ENCODE measurements at places on chromosomes 13 and 19.

DNA sequence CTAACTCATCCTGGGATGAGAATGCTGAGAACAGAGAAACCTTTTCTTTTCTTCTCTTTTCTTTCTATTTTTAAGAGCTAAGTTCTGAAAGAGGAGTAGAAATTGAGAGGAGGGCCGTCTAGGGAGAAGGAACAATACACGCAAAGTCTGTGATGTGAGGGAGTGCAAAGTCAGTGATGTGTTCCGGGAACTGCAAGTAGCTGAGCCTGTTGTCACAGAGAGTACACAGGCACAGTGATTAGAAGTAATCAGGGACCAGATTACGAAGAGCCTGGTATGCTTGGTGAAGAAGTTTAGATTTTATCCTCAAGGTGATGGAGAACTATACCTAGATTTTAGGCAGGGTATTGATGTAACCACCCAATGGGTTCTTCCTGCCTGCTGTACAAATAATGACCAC, 32.0 kb upstream of the CXCL17 start:
- no peaks in the 10 kb centered on the region for H3K36me3 ChIP-seq
- no peak for DNase-seq
- no peak overlapping the region for H3K27ac ChIP-seq
- no peaks in the 10 kb centered on the region for H3K4me1 ChIP-seq

DNA sequence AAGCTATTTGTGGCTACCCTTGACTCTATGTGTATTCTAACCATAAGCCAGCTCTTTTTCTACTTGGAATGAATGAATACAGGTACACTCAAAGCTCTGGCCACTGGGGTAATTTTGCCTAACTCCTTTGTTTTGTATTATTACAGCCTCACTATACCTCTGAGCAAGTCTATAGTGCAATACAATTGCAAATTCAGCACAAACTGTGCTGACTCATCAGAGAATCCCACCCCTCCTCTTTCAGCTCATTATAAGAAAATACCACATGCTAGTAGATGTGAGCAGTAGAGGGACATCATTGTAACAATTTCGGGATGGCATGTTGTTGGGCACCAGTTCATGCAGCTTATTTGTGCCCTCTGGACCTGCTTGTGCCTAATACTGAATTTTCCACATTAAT, 1382.2 kb downstream of the SLITRK5 start:
- H3K36me3 ChIP-seq, result no peaks in the 10 kb centered on the region
- no peak overlapping the region for H3K4me3 ChIP-seq
- H3K27me3 ChIP-seq, result no peaks in the 10 kb centered on the region
- no peaks in the 10 kb centered on the region for H3K4me1 ChIP-seq
- no peak for DNase-seq

GRCh38 chr19:392375-392970, 16.5 kb downstream of the C2CD4C start:
- no peaks in the 10 kb centered on the region for H3K4me1 ChIP-seq
- DNase-seq, result no peak
- H3K36me3 ChIP-seq, result no peaks in the 10 kb centered on the region

DNA sequence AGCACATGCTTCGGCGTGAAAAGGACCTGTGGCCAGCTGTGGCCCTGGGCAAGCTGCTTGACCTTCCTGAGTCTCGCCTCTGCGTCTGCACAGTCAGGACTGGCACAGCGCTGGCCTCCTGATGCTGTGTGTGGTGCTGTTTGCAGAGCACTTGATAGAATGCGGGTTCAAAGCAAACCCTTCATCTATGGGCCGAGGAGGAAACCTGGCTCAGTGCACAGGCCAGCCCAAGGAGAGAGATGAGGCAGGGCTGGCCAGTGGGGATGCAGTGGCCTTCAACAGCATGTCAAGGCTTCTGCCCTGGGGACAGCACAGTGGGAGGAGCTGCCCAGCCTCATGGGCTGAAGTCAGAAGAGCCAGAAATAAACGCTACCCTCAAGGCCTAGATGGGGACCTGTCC, 21.3 kb upstream of the VSTM2B start:
- H3K4me1 ChIP-seq, result no peaks in the 10 kb centered on the region
- no peak overlapping the region for H3K27ac ChIP-seq
- no peak for DNase-seq
- no peaks in the 10 kb centered on the region for H3K36me3 ChIP-seq
- H3K4me3 ChIP-seq, result no peak overlapping the region
- peaks cover 8% of the 10 kb centered on the region for H3K27me3 ChIP-seq

DNA sequence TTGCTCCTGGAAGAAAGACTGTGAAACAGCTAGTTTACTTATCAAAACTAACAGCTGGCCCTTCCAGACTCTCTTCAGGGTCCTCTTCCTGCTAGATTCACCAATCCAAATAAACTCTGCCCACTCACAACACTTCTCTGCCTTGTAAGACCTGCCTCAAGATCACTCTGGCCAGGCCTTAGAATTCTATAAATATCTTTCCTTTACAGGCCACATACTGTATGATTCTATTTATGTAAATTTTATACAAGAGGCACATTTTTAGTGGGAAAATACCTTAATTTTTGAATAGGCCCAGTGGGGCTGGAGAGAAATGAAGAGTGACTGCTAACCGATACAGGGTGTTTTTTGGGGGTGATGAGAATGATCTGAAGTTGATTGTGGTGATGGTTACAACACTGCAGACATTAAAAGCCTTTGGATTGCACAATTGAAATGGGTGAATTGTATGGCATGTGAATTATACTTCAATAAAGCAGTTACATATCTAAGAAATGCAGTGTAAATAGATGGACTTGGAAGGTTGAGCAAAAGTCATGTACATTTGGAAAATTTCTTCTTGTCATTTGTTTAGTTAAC, 141.8 kb downstream of the GPC5 start:
- peak overlapping the region; percentile 38 for H3K27ac ChIP-seq
- H3K4me1 ChIP-seq, result no peaks in the 10 kb centered on the region
- H3K4me3 ChIP-seq, result no peak overlapping the region
- no peaks in the 10 kb centered on the region for H3K36me3 ChIP-seq
- H3K27me3 ChIP-seq, result no peaks in the 10 kb centered on the region

- no peaks in the 10 kb centered on the region for H3K4me1 ChIP-seq
- DNase-seq, result no peak
- no peaks in the 10 kb centered on the region for H3K36me3 ChIP-seq
- no peak overlapping the region for H3K27ac ChIP-seq
Measured at GRCh38 chr13:29006359-29006850, 186.3 kb downstream of the MTUS2 start.

DNA sequence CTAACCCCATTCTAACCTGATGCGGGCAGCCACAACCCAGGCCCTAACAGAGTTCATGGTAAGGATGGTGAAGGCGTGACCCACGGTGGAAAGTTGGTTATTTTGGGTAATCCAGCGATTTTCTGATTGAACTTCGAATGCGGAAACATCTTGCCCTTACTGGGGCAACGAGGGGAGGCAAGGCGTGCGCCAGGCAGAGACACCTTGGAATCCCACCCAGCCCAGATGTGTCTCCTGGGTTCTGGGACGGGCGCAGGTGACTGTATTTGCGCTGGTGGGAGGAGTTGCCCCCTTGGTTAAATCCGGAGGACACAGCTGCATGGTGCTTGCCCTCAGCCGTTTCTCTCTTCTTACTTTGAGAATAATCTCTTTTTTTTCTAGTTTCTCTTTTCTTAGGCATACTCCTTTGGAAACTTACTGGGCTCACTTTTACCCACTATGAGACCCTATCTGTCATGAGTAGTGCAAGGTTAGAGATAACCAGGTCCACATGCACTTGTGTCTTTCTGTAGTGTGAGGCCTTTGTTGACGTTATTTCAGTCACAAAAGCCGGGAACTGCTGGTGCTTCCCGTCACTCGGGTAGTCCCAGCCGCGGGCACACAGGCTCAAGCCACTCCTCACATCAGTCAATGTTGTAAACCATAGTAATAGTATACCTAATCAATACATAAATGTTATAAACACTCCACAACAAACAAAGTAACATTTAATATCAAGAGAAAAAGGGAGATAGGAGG, 81.5 kb downstream of the ATP11A start:
- peaks cover 27% of the 10 kb centered on the region for H3K4me1 ChIP-seq
- no peak overlapping the region for H3K4me3 ChIP-seq
- DNase-seq, result no peak
- H3K36me3 ChIP-seq, result no peaks in the 10 kb centered on the region

DNA sequence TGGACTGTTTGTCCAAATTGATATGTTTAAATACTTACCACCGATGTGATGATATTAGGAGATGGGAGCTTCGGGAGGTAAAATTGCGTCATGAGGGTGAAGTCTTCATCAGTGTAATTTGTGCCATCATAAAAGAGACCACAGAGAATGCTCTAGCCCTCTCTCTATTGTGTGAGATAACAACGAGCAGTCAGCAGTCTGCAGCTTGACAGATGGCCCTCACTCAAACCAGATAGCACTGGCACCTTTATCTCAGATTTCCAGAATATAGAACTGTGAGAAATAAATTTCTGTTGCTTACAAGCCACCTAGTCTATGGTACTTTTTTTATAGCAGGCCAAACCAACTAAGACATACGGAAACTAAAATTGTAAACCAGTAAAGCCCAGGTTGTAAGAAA, 1718.9 kb upstream of the MIR17HG start:
- H3K36me3 ChIP-seq, result no peaks in the 10 kb centered on the region
- H3K27ac ChIP-seq, result no peak overlapping the region
- no peaks in the 10 kb centered on the region for H3K4me1 ChIP-seq

- no peak for DNase-seq
- peak overlapping the region; percentile 78 for H3K27ac ChIP-seq
- H3K27me3 ChIP-seq, result no peaks in the 10 kb centered on the region
- H3K36me3 ChIP-seq, result no peaks in the 10 kb centered on the region
Measured at GRCh38 chr19:53394522-53394973, 401 bp upstream of the ZNF765 start.

GRCh38 chr13:39379667-39380655, 223.0 kb downstream of the LHFPL6 start:
- no peak overlapping the region for H3K4me3 ChIP-seq
- DNase-seq, result no peak
- no peaks in the 10 kb centered on the region for H3K4me1 ChIP-seq
- no peak overlapping the region for H3K27ac ChIP-seq

GRCh38 chr13:77554069-77554468, 18.6 kb downstream of the SCEL start:
- H3K27me3 ChIP-seq, result no peaks in the 10 kb centered on the region
- no peak overlapping the region for H3K4me3 ChIP-seq
- DNase-seq, result no peak
- peaks cover 4% of the 10 kb centered on the region for H3K4me1 ChIP-seq

DNA sequence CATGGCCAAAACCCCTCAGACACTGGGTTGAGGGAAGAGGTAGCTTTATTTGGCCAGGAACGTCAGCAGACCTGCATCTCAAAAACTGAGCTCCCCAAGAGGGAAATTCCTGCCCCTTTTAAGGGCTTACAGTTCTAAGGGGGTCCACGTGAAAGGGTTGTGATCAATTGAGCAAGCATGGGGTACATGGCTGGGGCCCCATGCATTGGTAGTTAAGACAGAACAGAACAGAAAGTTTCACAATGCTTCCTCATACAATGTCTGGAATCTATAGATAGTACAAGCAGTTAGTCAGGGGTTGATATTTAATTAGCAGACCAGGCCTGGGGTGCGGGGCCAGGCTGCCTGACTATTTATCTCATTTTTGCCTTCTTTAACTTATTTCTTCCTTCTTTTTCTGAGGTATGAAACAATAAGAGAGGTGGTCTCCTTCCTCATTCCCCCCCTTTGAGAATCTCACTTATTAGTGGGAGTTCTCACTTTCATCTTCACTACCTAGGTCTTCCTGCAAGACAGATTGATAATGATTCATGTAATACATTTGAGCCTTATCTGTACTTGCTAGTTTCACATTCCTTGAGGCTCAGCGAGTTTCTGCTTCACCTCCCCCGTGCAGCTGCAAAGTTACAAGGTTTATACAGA, 84.8 kb downstream of the SLC25A15 start:
- H3K4me3 ChIP-seq, result no peak overlapping the region
- DNase-seq, result no peak
- no peaks in the 10 kb centered on the region for H3K27me3 ChIP-seq
- no peak overlapping the region for H3K27ac ChIP-seq
- no peaks in the 10 kb centered on the region for H3K4me1 ChIP-seq
- H3K36me3 ChIP-seq, result no peaks in the 10 kb centered on the region

DNA sequence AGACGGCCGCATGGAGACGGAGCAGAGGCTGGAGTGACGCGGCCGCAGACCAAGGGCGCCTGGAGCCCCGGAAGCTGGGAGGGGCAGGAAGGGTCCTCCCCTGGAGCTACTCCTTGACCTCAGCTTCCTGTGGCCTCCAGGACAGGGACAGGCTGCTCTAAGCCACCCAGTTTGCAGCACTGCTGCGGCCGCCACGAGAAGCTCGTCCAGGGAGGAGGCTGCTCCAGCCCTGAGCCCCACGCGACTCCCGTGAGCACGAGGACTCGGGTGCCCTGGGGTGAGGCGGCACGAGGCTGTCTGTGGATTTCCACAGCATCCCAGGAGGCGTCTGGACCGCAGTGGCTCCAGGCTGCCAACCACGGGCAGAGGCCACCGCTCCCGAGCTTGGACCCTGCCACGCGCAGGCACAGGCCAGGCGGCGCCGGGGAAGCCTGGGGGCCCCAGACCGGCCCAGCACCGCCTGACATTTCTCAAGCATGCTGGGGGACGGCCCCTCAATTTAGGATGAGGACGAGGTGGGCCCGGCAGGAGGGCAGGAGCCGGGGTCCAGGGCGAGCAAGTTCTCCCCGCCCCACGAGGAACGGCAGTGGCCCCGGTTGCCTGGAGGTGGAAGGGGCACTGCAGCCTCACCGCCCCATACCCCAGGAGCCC, 10.7 kb downstream of the SBNO2 start:
- no peak overlapping the region for H3K4me3 ChIP-seq
- no peaks in the 10 kb centered on the region for H3K27me3 ChIP-seq
- H3K27ac ChIP-seq, result no peak overlapping the region
- H3K4me1 ChIP-seq, result no peaks in the 10 kb centered on the region
- DNase-seq, result no peak

GRCh38 chr13:87671031-87671752, at the start of gene SLITRK5:
SLITRK5 (plus strand) TSS chr13:87671371; CDS start chr13:87675389, 4,018 bp downstream.
- peak; percentile 48 for DNase-seq
- H3K27ac ChIP-seq, result no peak within 1 kb of the TSS
- peaks cover 16% of the 10 kb centered on the region for H3K27me3 ChIP-seq
- H3K4me1 ChIP-seq, result peaks cover 5% of the 10 kb centered on the region
- no peaks in the 10 kb centered on the region for H3K36me3 ChIP-seq
- no peak within 1 kb of the TSS for H3K4me3 ChIP-seq
